ENCODE measurements at places on chromosomes 12 and 14. TPM values are rescaled to one million over a fixed set of nuclear protein-coding genes. Genes with fewer than 3 reads are reported as not detected.

DNA sequence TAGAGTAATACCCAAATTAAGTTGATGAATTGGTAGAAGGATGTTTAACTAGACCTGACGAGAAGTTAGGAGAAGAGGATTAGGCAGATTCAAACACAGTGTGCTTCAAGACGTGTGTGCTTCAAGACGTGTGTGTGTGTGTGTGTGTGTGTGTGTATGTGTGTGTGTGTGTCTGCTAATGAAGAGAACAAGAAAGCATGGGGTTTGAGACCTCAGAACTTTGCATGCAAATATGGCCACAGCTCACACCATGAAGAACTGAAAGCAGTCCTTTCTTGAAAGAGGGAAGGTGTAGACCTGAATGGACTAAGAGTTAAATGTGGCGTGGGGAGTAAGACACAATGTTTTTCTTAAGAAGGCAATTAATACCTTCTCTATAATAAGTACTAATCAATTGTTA, 32.5 kb upstream of the SSPN start:
- no peak overlapping the region for H3K4me3 ChIP-seq
- no peaks in the 10 kb centered on the region for H3K4me1 ChIP-seq
- no peak overlapping the region for H3K27ac ChIP-seq
- H3K27me3 ChIP-seq: no peaks in the 10 kb centered on the region

PRB4 gene
- total RNA-seq: not detected

DNA sequence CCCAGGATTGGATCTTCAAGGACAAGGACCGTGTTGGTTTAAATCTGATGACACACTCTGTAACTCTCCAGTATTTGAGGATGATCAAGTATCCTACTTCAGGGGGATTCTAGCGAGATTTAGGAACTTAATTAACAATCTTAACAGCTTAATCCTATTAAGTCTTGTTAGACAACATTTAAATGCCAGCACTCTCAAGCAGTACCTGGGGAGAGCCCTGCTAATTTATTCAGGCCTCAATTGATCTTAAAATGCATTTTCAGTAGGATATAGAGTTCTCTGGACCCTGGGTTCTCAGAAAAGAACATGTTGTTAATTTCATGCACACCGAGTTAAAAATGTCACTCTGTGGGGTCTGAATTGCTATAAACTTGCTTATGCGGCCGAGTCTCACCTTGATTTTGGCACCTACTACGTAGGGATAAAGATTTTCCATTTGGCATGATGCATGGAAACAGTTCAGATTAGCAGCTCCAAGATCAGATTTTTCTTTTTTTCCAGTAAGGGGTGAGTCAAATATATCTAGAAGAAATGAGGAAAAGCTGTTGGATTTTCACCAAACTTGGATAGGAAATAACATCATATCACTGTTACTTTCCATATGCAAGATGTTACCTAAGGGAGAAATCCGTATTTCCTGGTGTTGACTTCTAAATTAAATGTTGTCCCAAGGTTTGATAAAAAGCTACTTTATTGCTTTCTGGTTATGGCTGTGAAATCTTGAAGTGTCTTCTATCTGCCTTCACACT, 76.1 kb downstream of the SLC24A4 start:
- H3K27me3 ChIP-seq: peaks cover 2% of the 10 kb centered on the region
- H3K36me3 ChIP-seq: no peaks in the 10 kb centered on the region
- no peak overlapping the region for H3K4me3 ChIP-seq
- DNase-seq: peak; percentile 95

GRCh38 chr14:31106768-31107167, 80.6 kb upstream of the STRN3 start:
- peaks cover 49% of the 10 kb centered on the region for H3K36me3 ChIP-seq
- no peak overlapping the region for H3K4me3 ChIP-seq
